ENCODE measurements at places on chromosomes 16 and 17. TPM values are rescaled to one million over a fixed set of nuclear protein-coding genes. Genes with fewer than 3 reads are reported as not detected.

Gene PYDC1
- total RNA-seq = not detected

DNA sequence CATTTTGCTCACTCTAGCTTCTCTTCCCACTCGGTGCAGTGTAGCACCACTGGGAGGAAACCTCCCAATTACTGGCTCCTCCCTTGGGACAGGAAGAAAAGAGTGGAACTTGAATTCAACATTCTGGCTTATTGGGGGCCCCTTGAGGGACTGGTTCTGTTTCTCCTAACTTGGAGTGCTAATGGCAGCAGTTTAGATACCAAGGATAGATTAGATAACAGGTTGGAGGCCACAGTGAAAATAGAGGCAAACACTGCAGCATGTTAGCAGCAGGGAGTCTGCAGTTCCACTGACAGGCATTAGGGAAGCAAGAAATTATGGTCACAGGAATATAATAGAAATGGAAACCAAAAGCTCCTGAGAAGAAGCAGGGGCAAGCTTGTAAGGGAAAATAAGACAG is 322.0 kb downstream of the ABCC12 start:
- DNase-seq = no peak

DNA sequence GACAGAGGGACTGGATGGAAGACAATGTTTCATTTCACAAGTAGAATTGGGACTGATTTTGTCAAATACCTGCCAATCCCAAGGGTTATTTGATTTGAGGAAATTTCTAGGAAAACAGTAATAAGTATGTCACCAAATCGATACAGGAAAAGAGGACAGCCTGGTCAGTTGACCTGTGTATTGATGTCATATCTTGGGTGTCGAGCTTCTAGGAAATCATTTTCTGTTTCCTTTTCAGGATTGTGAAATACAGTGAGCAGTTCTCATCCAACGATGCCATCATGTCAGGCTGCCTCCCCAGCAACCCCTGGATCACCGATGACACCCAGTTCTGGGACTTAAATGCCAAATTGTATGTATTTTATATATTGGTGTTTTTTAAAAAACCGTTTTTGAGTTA is 56.1 kb downstream of the RGS9 start:
- no peak for DNase-seq

Gene PIGQ
- total RNA-seq = 100 TPM

DNA sequence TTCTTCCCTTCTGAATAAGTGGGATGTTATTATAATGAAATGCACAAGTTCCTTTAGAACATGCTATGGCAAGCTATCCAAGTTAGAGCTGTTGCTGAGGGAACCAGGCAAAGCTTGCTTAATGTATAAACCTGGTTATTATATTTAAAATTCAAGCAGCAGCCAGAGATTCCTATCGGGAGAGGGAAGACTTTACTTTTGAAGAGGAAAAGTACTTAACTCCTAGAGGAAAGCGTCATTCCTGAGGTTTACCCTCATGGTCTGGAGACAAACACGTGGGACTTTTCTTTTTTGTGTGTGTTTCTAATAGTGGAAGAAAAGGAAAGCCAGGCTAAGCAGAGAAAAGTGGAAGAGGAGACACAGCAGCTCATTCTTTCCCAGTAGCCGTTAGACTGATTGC is 39.9 kb upstream of the MYH10 start:
- DNase-seq = peak; percentile 41

GRCh38 chr16:70410734-70411133 is 28.2 kb downstream of the ST3GAL2 start:
- peak; percentile 60 for DNase-seq

Measured in stomach (tissue), 19 donors.